KBM-7 (cell line): ENCODE measurements at places on chromosomes 5 and 9.
A peak's percentile ranks its signal among the peaks of the same experiment; 100 is the strongest.

- DNase-seq = no peak
These were observed 9.6 kb upstream of the IL17B start for GRCh38 chr5:149388498-149389190.

DNA sequence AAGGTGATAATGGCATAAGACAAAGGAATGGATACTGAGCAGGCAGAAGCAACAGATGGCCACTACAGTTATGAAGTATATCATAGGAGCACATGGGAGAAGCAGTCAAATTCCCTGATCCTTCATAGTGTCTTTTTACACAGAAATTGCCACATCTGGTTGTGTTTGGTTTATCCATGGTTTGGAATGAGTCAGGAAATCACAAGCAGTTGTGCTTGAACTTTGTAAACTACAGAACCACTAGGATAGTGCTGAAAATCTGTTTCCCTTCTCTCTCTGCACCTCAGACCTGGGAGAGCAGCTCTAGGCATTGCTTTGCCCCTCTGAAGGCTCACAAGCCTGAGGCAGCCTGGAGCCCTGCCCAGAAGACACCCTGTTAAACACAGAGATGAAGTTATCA, 134.0 kb downstream of the DMRT2 start:
- DNase-seq = no peak

- DNase-seq = no peak
These were observed 45.2 kb downstream of the VAV2 start for GRCh38 chr9:133946840-133947486.

- DNase-seq = no peak
These were observed 375.1 kb downstream of the CHSY3 start for GRCh38 chr5:130279386-130279785.

- peak; percentile 37 for DNase-seq
These were observed 23.1 kb upstream of the TDRD7 start for GRCh38 chr9:97388721-97389238.

GRCh38 chr5:135705941-135706466, 127.2 kb upstream of the CXCL14 start:
- DNase-seq = no peak

GRCh38 chr9:136697821-136698526, 10.7 kb upstream of the AGPAT2 start:
- DNase-seq = peak; percentile 70

- no peak for DNase-seq
These were observed 146.8 kb upstream of the RAD23B start for GRCh38 chr9:107136296-107136695.

DNA sequence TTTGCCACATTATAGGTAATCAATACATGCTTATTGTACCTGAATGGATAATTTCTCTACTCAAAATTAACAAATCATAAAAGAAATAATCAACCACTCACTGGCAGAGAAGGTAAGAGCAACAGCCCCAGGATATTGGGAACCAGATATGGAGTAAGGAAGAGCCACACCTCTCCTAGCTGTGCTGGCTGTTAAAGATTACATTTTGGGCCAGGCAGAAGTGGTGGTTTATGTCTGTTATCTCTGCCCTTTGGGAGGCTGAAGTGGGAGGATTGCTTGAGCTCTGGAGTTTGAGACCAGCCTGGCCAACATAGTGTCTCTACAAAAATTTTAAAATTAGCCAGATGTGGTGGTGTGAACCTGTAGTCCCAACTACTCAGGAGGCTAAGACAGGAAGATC, 56.4 kb downstream of the BHMT start:
- DNase-seq = no peak

DNA sequence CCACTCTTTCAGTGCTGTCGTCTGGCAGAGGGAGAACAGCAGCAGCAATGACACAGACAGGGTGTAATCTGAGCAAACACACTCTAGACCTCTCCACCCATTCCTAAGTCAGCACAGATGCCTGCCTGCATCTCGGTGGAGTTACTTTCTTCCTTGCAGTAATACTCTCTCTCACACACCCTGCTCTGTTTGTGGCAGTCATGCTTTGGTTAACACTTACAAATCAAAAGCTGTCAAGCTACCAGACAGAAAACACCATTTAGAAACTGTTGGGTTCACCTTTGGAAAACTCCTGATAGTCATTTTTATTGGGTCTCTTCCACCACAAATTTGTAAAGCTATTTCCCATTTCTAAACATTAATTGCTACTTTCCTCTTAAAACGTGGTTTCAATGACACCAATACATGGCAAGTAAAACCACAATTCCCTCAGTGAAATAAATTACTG, 27.3 kb downstream of the LHFPL2 start:
- DNase-seq = peak; percentile 18

- no peak for DNase-seq
These were observed 479.8 kb upstream of the CTNND2 start for GRCh38 chr5:12384005-12384404.

DNA sequence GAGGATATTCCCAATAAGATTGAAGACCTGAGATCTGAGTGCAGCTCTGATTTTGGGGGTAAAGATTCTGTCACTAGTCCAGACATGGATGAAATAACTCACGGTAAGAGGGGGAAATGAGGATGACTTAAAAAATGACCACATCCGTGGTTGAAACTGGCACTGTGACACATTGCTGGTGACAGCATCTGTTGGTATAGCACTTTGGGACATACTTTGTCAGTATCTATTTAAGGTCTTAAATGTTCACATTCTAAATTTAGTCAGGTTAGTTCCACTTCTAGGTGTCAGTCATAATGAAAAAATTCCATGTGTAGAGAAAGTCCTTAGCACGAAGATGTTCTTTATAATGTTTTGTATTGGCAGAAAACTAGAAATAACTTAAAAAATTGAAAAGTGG, 70.9 kb downstream of the GAPVD1 start:
- peak; percentile 16 for DNase-seq

- DNase-seq = no peak
These were observed 206.3 kb downstream of the BNC2 start for GRCh38 chr9:16664211-16664610.

GRCh38 chr5:83527221-83527620, 55.7 kb downstream of the VCAN start:
- peak; percentile 5 for DNase-seq

GRCh38 chr9:104854613-104855012, 73.3 kb downstream of the ABCA1 start:
- DNase-seq = no peak

DNA sequence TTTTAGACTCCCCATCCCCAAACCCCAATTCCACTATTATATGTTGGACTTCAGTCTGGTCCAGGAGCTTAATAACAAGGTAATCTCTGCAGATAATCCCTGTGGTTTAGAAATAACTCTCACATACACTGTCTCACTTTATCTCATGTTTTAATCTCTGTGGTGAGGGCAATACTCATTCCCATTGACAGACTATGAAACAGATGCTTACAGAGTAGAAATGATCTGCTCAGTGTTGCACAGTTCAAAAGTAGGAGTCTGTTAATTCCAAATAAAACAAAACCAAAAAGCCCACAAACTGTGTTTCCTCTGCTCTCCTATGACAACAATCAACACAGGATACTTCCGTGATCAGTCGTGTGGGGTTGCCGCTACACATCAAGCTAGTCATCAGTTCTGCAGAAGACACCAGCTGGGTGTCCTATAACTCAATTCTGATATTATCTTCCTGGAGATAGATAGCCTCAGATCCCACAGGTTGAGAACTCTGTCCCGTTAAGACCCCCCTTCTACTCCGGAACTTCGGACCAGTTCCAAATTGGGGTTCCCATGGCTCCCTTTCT, 26.3 kb upstream of the FANCC start:
- no peak for DNase-seq

DNA sequence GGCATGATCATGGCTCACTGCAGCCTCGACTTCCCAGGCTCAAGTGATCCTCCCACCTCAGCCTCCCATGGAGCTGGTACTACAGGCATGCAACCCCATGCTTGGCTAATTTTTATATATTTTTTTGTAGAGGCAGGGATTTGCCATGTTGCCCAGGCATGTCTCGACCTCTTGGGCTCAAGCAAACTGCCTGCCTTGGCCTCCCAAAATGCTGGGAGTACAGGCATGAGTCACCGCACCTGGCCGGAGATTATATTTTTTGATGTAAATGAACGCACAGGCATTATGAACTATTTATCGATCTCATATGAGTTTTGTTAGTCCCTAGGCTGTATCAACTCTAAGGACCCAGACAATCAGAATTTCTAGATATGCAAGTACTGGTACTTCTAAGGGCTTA, 25.5 kb upstream of the CEP120 start:
- no peak for DNase-seq

- no peak for DNase-seq
These were observed 50.6 kb downstream of the LNPEP start for GRCh38 chr5:96986450-96986849.

DNA sequence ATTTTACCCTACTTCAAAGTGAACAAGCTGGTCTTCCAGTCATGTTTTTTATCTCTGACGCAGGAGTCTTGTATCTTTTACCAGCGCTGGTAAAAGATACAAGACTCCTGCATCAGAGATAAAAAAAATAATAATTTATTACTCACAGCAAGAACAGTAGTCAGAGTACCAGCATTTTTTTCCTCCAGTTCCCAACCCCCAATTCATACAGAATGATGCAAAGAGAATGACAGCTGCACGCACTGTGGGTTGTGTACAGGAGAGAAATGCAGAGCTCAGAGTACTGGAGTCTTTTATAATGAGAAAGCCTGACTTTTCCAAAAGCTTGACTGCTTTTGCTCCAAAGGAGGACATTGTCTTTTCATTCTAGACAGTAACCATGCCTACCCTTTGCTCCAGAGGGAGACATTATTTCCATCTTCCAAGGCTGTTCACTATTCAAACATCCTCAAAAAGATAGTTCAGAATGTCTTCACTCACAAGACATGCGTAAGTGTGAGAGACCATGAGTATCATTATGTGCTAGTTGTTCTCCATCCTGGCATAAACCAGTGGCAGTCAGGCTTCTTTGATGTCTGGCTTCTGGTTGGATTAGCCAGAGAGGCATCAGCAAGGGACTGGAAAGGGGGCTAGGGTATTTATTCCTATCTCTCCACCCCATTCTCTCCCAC, 14.3 kb upstream of the RANBP6 start:
- DNase-seq = no peak

- no peak for DNase-seq
These were observed 107.3 kb downstream of the ADAMTS2 start for GRCh38 chr5:179237770-179238627.

GRCh38 chr9:105244734-105245028, 230 bp downstream of the SLC44A1 start:
- no peak for DNase-seq

DNA sequence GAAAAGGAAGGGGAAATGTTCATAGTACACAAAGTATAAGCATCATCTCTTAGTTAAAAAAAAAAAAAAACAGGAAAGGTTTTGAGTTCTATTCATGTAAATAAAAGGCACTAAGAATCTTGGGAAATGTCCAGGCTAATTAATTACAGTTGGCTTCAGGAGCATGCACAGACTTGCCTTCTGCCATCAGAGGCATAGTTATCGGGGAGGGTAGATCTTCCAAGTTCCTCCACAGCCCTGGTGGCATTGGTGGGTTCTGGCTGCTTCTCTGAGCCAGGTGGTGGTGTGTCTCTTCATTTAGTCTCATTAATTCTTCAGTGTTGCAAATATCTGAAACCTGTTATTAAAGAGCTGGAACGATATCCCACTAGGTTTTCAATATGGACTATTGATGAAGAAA, 85.2 kb downstream of the TMEM252 start:
- DNase-seq = no peak

DNA sequence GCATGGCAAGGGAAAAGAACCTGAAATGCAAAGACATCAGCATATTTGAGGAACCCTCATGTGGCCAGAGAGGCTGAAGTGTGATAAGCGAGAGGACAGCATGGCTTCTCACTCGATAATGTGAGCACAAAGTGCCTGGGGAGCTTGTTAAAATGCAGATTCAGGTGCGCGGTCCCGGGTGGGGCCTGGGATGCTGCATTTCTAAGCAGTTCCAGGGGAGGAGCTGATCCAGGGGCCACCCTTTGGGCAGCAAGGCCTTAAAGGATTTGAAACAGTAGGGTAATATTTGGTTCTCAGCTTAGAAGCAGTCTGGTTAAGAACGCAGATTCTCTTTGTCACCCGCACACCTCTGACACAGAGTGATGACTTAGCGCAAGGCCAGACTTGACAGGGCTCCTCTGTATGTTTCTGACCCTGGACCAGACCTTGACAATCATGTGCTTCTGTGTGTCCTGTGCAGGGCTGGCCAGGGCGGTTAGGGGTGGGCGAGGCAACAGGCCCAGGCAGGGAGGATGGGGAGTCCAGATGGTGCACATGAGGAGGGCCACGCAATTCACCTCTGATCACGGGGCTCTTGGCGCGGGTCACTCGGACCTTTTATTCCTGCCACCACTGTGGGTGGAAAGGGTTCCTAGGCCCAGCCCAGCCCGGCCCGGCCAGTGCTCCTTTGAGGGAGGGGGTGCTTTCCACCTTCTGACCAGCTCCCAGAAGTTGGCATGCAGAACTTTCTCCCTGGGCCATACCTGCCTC, 62.8 kb upstream of the TBC1D2 start:
- DNase-seq = no peak

DNA sequence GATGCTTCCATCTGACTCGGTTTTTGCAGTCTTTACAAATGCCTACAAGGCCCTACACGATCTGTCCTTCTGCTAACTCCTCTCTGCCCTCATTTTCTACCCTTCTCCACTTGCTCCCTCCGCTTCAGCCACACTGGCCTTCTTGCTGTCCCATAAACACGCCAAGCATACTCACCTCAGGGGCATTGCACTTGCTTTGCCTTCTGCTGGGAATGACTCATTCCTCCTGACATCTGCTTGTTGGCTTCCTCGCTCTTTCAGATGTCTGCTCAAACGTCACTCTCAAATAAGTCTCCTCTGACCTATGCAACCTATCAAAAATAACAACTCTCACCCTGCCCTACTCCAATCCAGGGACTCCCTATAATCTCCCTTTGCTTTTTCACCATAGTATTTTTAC, 28.2 kb downstream of the CDC25C start:
- DNase-seq = no peak
